Omental fat pad (tissue), 4 donors: ENCODE measurements at places on chromosomes 3 and 15.

- DNase-seq, result no peak
Measured at GRCh38 chr3:111531446-111531845, 10.6 kb upstream of the CD96 start.

DNA sequence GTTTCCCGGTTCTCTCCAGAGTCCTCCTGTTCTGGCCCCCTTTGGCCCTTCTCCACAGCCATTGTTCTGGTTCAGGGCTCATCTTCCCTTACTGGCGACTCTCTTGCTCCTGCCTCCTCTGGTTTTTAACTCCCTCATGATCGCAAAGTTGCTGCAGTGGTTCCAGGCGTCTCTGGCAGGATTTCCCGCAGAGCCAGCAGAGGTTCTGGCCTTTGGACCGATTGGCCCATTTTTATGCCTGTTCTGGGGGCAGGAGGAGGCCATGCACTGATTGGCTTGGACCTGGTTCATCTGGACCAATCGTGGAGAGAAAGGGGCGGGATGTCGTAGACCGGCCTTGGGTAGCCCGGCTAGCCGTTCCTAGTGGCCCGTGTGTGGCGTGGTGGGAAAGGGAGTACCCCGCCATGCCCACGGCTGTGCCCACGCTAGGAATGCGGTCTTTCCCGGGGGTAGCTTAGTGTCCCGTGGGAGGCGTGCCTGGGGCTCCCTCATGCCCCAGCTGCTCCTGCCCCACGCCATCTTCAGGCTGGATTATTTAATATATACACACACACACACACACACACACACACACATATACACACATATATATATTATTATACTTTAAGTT is 113.4 kb downstream of the FBLN2 start:
- no peak for DNase-seq

- DNase-seq, result no peak
Measured at GRCh38 chr3:61530355-61530754, 31.0 kb upstream of the PTPRG start.

- DNase-seq, result no peak
Measured at GRCh38 chr3:190807719-190808375, 54.6 kb downstream of the GMNC start.

GRCh38 chr3:108722724-108723123 is 34.5 kb downstream of the RETNLB start:
- no peak for DNase-seq

DNA sequence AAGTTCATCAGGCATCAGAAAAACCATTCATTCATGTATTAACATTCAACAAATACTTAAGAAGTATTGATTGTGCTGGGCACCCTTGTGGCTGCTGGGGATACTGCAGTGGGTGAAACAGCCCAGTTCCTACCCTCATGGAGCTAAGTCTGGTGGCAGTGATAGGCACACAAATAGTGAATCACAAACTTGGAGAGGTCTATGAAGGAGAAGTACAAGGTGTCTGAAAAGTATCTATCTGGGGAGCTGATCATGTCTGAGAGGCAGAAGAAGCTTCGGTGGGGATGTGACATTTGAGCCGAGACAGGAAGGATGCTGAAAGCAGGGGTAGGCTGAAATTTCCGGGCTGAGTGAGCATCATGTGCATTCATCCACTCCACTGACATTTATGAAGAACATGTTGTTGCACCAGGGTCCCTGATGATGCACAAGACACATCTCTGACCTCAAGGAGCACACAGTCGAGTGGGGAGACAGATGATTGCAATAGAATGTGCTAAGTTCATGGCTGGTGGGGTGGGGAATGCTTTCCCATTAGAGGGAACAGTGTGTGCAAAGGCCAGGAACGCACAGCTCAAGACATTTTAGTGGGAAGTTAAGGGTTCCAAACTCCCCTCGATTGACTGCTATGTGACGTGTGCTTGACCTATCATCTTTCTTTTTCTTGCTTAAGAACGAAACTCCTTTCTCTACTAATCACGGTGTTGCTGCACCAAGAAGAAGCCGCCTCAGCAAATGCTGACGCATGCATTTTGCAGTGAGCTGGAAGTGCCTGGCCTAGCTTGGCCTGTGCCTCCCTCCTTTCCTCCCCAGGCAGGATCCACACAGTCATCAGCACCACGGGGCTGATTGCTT is 309.1 kb upstream of the ICE2 start:
- no peak for DNase-seq

- no peak for DNase-seq
Measured at GRCh38 chr3:14503706-14504065, 36.5 kb downstream of the GRIP2 start.

- DNase-seq, result no peak
Measured at GRCh38 chr3:171809611-171809860, 747 bp downstream of the PLD1 start.

DNA sequence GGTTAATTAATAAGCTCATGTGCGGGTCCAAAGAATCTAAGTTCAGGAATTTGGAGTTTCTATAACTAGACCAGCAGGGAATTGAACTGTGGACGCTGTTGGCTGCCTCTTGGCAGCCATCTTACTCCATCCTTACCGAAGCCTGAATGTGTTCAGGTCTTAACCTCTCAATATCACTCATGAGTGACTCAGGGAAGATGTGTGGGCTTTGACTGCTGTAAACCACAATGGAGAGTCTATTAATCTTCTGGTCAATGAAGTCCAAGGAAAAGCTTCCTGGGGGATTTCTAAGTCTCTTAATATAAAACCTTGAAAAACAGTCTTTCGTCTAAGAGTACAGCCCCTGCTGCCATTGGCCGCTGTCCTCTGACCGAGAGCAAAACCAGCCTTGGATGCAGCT is 46.7 kb upstream of the OXTR start:
- DNase-seq, result no peak

DNA sequence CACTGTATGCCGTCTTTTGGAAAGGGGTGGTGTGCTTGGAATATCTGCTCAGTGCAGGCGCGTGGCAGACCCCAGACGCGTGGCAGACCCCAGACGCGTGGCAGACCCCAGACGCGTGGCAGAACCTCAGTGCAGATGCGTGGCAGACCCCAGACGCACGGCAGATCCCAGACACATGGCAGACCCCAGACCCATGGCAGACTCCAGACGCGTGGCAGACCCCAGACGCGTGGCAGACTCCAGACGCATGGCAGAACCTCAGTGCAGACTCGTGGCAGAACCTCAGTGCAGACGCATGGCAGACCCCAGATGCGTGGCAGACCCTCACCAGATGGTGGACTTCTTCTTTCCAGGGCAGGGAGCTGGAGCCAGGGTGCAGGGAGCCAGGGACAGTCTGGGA is 637 bp upstream of the MUC4 start:
- DNase-seq, result no peak

- no peak for DNase-seq
Measured at GRCh38 chr3:20776286-20776685, 590.3 kb upstream of the SGO1 start.

GRCh38 chr3:140421884-140422283 is 256.0 kb upstream of the TRIM42 start:
- DNase-seq, result no peak

DNA sequence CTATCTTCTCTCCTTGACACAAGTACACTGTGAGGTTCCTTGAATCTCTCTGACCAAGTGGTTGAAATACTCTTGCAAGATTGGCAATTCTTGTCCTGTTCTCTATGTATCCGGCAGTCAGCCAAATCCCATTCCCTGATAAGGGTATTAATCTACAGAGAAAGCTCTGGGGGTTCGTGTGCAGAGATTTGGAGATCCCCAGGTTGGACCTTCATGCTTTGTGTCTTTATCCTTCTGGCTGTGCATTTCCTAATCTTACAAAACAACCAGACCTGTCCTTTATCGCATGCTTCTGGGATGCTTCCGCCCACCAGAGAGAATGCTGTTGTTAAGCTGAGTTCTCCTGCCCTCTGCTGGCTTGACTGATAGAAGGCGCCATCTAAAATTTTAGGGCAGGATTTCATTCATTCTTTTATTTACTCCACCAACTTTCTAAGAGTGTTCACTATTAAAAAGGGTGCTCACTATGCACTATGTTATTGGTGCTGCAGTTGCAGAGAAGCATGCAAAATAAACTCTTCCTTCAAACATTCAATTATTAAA is 8.6 kb upstream of the SST start:
- DNase-seq, result no peak

DNA sequence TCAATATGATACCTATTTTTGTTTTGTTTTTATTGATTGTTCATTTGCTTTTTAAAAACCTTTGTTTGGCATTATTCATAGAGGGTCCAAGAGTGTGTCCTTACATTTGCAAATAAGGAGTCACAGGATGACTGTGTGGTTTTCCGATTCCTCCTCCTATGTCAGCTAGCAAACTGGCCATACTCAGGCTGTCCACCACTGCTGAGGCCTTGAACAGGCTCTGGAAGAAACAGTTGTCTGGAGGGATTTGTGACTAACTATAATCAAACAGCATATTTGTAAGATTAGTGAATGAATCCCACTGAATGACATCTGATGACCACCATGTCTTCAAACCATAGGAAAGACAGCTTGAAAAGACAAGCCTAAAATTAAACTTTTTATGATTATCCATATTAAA is 423.4 kb upstream of the ATP11B start:
- DNase-seq, result no peak

- DNase-seq, result no peak
Measured at GRCh38 chr3:114686621-114687020, 392.8 kb downstream of the TIGIT start.

GRCh38 chr3:109269577-109270275 is 46.6 kb downstream of the DPPA2 start:
- DNase-seq, result no peak

DNA sequence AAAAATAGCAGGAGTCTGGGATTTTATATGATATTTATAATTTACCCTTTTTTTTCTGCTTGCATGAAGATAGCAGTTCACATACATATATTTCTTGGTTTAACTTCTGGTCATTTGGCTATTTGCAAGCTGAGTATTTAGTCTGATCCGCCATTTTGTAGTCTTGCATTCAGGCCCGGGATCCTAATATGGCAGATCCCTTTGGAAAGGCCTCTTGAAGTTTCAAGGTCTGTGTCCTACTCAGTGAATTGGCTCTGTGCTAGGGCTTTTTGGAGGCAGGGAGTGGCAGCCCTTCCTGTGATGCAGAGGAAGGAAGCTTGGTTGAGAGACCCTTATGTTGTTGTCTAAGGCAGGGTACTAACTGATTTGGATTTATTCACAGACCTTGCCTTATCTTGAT is 2.9 kb downstream of the SNRPN start:
- DNase-seq, result no peak

DNA sequence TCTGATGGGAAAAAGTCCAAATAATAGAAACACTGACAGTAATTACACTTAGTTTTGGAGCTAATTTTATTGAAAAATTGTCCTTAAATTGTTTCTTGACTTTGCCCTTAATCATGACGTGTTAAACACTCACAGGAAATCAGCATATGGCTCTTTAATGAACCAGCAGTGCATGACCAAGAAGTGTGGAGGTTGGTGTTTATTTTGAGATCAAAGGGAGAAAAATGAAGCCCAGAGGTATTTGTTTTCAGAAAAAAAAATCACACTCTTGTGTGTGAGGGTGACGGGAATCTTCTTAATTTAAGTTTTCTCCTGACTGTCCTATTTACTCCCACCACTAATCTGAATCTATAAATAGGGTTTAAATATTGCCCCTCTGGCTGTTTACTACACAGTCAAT is 28.8 kb upstream of the SYNM start:
- no peak for DNase-seq

GRCh38 chr3:100879195-100879810 is 113.9 kb downstream of the ABI3BP start:
- DNase-seq, result no peak

DNA sequence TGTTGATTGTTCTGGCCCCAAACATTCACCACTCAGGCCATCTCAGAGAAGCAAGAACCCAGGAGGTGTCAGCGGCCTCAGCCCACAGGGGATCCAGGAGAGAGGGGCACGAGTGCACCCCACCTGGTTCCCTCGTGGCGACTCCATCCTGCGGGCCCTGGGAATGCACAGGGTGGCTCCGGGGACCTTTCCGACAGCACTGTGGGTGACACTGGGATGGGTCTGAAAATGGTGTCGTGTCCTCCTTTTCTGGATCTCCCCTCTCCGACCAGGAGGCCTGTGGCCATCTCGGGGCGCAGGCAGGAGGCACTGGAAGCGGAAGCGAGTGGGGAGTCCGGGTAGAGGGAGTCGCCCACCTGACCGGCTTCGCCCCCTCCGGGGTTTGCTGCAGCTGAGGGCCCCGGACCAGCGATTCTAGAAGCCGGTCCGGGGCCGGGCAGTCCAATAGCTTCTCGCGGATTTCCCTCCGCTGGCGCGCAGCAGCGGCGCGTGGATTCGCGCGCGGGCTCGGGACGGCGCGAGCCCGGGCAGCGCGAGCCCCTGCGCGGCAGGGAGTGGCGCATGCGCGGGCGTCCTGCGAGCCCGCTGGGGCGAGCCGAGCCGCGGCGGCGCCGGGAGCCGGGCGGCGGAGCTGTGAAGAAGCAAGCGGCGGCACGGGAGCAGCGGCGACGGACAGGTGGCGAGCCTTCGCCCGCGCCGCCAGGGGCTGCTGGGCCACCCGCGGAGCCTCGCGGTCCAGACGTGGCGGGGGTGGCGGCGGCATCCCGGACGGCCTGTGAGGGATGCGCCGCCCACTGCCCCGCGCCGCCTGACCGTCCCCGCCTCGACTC is at the start of gene DOCK3:
TSS of gene DOCK3 (plus strand) at position 579 of the 830 bp plus-strand sequence. CDS start 337 bp downstream, outside the sequence.
- no peak for DNase-seq

- DNase-seq, result no peak
Measured at GRCh38 chr15:45199136-45199810, 11.5 kb upstream of the SHF start.

DNA sequence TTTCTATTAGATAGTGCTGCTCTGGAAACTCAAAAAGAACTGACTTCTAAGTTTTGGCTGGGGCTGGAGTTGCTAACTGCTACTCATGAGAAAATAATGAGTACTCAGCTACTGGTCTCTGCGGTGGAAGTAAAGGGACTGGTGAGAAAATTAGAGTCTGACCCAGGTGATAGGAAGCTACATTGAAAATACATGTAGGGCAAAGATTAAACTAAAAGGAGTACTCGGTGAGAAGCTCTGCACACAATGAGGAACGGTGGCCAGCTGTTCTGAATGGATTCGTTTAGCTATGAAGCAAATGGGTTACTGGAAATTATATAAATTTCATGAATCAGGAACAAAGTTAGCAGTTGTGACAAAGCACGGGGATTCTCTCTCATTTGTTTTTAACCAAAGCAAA is 512.9 kb upstream of the SGO1 start:
- no peak for DNase-seq

DNA sequence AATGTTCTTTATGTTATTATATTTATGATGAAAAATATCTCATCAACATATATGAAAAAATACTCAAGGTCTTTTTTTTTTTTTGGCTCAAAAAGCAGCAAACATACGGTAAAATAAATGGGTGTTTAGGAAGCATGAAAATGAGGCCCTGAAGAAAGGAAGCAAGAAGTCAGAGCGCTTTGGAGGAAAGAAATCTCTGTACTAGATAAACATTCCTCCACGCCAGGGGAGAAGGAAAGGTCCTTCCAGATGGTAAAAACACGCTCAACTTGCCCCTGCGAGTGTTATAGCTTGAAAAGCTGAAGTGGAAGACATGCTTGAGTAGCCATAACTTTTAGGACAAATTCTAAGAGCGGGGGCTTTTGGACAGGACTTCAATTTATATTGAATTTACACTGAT is 52.9 kb downstream of the FEM1B start:
- DNase-seq, result no peak

- DNase-seq, result no peak
Measured at GRCh38 chr3:120652896-120653545, 29.0 kb downstream of the HGD start.

- DNase-seq, result no peak
Measured at GRCh38 chr3:194249323-194250097, 101.6 kb downstream of the CPN2 start.

- DNase-seq, result no peak
Measured at GRCh38 chr3:155785662-155786295, 20.3 kb downstream of the C3orf33 start.

- DNase-seq, result no peak
Measured at GRCh38 chr3:186413615-186414415, 51.8 kb upstream of the DGKG start.
